A673 (cell line): ENCODE measurements at places on chromosomes 11 and 22.
A peak's percentile ranks its signal among the peaks of the same experiment; 100 is the strongest.

- DNase-seq = peak; percentile 86
These were observed 68.7 kb upstream of the ASPHD2 start for GRCh38 chr22:26360169-26360885.

DNA sequence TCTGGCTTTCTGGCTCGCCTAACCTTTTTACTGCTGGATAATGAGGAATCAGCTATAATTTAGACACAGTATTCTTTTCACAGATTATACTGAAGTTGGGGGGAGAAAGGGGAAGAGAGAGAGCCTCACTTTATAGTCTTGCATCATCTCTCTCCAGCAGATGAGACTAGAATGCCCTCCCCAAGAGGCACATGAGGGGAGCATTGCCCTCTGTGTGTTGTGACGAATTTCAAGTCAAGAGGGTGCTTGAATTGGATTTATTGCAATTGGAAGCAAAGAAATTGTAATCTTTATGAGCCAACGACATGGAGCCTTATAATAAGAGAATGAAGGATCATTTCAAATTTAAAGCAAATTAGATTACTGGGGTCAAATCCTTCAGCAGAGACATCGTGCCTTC is 17.6 kb upstream of the CADM1 start:
- DNase-seq = no peak

DNA sequence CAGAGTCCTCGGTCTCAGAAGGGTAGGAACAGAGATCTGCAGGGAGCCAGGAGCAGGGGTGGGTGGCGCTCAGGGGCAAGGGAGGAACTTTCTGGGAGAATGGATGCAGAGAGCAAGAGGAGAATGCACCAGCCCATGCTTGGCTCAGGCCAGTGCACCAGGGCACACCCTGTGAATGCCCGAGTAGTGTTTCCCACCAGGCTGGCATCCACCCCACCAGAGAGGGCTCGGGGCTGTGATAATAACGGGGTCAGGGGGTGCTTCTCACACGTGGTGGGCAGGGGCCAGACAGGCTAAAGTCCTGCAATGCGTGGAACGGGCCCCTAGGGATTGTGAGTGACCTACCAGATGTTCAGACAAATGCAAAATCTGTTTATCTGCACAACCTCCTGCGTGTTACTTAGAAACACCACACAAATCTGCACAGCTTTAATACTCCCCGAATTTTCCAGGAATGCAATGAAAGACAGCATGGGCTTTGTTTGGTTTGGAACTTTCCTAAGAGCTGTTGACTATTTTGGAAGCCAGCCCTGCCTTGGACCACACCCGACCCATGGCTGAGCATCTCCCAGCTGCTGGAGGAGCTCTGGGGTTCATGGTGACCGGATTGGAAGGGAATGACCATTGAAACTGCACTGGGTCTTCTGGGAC is 368.3 kb downstream of the SHANK2 start:
- no peak for DNase-seq

DNA sequence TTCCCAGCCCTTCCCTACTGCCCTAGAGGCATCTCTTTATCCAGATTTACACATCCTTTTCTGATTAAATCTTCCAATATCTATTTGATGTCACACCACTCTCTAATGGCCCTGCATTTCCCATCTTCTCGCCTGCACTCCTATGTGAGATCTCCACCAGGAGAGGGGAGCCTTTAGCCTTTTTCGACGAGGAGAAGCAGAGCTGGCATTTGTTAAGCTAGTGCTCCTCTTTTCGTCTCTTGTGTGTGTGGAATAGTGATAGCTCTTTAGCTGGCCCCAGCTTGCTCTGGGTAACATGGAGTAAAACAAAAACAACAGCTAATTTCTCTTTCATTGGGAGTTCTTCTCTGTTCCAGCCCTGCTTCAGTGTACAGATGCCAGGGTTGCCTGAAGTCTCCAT is 536.5 kb downstream of the NTM start:
- DNase-seq = peak; percentile 59

DNA sequence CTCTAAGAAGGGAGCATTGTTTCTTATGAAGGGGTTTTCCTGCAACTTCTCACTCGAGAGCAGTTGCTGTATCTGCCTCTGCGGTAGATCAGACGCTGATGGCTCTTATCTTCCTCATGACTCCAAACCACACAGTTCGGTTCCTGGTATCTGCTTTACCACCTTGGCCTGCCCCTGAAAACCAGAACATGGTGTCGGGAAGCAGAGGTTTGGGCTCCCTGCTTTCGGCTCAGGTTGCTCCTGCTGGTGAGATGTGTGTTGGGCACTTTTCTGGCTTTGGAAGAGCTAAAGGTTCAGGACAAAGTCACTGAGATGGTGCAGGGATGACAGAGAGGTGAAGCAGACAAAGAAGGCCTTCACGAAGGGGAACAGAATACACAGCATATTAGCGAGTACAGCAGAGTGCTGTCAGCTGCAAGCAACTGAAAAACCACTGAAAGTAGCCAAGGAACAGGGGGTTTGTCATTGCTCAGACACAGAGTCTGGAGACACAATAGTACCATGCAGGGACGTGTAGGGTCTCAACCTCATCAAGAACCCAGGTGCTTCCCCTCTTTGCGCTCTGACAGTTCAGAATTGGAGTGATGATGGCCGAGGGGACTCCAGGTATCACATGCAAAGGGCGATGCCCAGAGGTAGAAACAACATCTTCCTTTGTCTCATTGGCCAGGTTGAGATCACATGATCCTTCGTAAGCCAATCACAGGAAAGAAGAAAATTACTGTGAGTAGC is 11.9 kb upstream of the CSF2RB start:
- no peak for DNase-seq

- no peak for DNase-seq
These were observed 18.2 kb downstream of the CHRM1 start for GRCh38 chr11:62902932-62903331.

GRCh38 chr22:20424932-20425565 is 12.6 kb downstream of the SCARF2 start:
- peak; percentile 37 for DNase-seq

DNA sequence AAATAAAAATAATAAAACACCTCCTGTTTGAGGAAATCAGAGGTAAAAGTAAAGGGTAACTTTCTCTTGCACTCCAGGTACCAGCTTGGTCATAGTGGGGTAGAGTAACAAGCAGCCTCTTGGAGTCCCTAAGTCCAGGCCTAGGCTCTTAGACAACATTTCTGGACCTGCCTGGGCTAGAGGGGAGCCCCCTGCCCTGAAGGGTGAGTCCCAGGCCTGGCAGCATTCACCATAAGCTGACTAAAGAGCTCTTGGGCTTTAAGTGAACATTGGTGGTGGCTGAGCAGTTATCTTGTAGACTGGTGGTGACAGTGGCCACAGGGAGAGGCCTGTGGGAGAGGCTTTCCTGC is 18.6 kb upstream of the OR56A3 start:
- no peak for DNase-seq

DNA sequence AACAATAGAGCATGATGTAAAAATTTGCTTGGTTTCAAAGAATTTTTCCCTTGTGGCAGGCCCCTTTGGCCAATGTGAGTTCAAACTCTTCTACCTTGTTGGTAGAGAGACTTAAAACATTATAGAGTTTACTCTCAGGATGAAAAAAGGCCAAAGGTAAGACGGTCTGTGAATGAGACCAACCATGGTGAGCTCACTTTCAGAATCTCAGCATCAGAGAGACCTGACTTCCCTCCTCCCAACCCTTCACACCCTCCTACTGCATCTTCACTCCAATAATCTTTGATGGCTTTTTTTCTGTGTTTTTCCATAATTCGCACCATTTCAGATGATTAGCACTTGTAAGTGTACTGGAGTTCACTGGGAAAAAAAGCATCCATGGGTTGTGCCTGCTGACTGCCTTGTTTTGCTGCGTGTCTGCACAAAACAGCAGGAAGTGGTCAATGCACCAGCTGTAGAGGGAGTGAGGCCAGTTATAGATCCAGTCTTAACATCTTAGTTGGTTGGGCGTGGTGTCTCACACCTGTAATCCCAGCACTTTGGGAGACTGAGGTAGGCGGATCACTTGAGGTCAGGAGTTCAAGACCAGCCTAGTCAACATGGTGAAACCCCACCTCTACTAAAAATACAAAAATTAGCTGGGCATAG is 64.1 kb downstream of the SLC1A2 start:
- DNase-seq = no peak

DNA sequence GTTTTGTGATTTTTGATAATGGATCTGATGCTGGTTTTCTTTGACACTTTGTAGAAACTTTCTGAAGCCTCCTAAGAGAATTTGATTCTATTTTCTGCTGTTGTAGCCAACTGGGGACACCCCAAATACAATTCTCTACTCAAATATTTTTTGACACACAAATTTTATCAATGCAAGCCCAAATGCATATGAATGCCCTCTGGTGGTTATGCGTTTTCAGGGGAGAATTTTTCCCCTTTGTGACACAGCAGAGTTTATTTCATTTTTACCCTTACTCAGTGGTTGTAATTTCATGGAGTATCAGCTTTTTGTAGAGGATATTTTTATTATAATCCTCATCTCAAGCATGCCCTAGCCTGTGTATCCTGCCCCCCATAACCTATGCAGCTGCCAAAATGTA is 44.7 kb upstream of the MTMR2 start:
- no peak for DNase-seq

GRCh38 chr11:14974515-14975251 is 2.5 kb upstream of the CALCA start:
- no peak for DNase-seq

DNA sequence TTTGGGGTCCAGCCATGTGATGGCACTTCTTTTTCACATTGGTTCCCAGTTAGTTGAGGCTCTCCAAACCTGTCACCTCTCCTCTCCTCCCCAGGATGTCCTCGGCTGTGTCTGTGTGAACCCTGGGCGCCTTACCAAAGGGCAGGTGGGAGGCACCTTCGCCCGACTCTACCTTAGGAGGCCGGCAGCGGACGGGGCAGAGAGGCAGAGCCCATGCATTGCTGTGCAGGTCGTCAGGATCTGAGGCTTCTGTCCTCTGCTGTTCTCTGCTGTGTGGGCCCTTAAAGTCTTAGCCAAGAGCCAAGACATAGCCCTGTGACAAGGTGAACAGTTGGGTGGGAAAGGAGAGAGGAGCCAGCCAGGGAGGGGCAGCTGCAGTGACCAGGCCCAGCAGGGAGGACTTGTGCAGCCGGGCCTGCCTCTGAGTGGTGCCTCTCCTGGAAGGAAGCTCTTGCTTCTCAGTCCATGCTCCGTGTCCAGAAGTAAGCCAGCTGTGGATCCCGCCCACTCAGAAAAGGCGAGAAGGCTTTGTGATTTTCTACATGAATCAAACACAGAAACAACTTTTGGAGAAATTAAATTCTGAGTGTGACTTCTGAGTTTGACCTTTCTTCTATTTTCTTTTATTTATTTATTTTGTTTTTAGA is 17.5 kb upstream of the CDC42EP2 start:
- no peak for DNase-seq

GRCh38 chr22:39287076-39287725 is 32.2 kb downstream of the RPL3 start:
- DNase-seq = no peak

- DNase-seq = peak; percentile 5
These were observed at the start of gene TRPC6 for GRCh38 chr11:101583251-101584128. TRPC6 (minus strand) TSS chr11:101584007; CDS start chr11:101583503, 504 bp downstream.

DNA sequence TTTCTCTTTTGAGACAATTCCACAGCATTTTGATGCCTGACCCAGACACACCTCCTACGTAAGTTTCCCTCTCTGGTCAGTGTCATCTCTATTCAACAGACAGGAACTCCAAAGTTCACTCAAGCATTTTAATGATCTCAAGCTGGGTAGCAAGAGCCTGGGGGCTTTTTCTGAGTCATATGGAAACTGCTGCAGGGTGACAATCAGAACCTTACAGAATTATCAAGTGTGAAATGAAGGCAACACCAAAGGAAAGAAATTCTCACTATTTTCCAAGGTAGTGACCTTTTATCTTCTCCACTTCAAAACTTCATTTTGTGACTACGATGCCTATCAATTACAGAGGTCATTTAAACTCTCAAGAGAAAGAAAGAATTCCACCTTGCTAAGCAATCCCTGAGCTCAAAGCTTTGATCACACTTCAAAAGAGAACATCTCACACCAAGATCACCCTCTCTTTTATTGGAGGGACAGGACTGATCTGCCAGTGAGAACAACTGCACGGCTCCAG is 229.0 kb upstream of the ZC3H12C start:
- peak; percentile 85 for DNase-seq

DNA sequence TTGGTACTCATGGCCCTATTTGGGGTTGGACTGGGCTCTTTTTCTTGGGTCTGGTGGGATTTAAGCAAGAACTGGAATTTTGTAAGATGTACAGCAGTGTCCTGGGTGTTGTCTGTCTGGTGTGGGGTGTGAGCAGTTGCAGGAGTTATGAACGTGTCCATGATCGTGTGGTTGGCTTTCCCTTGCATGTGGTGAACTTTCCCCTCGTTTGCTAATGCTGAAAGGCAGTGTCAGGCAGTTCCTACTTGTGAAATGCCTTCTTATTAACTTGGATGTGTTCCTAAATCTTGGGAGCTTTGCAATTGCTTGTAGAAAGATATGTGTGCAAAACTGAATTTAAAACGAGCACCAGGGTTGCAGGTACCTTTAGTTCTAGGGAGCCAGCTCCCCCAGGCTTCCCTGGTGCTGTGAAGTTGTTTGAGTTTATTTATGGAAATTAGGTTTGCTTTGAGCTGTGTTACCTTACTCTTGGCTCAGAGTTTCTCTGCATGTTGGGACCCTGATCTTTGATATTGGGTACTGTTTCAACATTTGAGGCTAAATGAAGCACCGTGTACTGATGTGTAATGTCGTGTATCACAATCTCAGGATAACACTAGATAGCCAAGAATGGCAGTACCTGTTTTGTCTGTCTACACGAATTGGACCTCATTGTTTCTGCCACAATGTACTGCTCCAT is 35.8 kb upstream of the HSD17B12 start:
- no peak for DNase-seq

DNA sequence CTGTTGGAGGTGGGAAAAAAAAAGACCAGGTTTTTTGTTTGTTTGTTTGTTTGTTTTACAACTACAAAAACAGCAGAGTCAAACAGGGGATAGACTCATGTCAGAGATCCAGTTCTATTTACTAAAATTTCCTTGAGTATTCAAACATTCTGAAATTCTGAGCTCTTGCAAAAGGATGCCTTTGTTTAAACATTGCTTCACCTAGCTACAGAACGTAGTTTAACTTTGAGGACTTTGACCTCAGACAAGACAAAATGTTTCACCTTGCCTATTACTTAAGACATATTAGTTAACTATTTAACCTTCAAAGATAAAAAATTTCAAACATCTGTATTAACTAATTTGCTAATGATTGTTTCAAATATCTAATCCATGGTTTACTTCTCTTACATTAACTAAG is 36.1 kb upstream of the GLYATL2 start:
- DNase-seq = no peak

DNA sequence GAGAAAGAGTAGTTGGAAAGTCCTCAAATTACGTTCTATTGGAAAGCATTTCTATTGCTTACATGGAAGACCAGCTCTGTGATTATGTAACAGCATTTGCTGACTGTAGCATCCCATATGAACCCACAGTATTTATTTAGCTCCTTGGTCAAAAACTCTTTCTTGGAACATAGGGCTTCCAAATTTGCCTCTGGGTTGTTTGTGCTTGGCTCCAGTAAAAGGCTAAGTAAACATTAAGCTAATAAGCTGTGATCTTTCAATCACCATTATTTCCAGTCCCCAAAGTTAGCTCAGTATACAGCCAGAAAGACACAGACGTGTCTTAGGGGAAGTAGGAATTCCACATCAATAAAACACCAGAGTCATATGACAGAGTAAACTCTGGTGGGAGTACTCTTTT is 668.8 kb downstream of the DLG2 start:
- DNase-seq = no peak

- no peak for DNase-seq
These were observed 76.1 kb upstream of the RTL6 start for GRCh38 chr22:44574057-44574639.
